Sigmoid colon (tissue), 7 donors: ENCODE measurements at places on chromosomes 6 and 20. TPM values are rescaled to one million over a fixed set of nuclear protein-coding genes. Genes with fewer than 3 reads are reported as not detected.

EEF1A2 gene
- total RNA-seq, result 9.3 TPM

SERPINB1 gene
- 24.1 TPM for total RNA-seq

GRCh38 chr20:60001108-60001507 lies 42.9 kb downstream of the CDH26 start:
- no peak for DNase-seq

- DNase-seq, result no peak
These were observed 103.3 kb downstream of the IBTK start for GRCh38 chr6:82144007-82144851.
